ENCODE measurements at places on chromosomes 3 and 15. TPM values are rescaled to one million over a fixed set of nuclear protein-coding genes. Genes with fewer than 3 reads are reported as not detected.
A peak's percentile ranks its signal among the peaks of the same experiment; 100 is the strongest.

Gene LARP6
- total RNA-seq, result 18.9 TPM

DNA sequence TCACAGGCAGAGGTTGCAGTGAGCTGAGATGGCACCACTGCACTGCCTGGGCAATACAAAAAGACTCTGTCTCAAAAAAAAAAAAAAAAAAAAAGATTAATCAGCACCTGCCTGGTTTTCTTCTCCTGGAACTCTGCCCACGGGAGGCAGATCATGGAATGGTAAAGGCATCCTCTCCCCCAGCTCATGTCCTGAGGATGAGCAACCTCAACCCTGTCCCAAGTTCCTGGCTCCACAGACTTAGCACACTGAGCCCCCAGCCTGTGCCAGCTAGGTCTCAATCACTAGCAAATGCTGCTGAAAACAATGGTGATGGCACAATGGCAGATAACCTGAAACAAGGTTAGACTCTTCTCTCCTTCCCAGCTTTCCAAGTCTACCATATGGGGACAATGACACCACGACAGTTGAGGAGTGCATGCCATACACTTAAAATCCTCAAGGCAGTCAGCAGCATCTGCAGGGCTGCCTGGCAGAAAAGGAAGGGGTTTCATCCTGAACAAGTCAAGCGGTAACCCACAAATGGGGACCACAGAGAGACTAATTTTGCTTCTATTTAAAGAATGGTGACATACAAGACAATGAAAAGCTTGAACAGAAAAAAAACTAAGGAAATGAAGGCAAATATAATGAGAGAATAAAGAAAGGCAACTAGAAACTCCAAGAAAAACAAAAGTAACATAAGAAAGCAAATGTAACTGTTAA lies 4.8 kb downstream of the CLN6 start:
- no peak overlapping the region for H3K4me3 ChIP-seq
- H3K36me3 ChIP-seq, result peaks cover 35% of the 10 kb centered on the region
- H3K4me1 ChIP-seq, result peaks cover 12% of the 10 kb centered on the region
- no peak overlapping the region for H3K27ac ChIP-seq
- no peak for DNase-seq

Gene LINGO1
- 42.6 TPM for total RNA-seq

DNA sequence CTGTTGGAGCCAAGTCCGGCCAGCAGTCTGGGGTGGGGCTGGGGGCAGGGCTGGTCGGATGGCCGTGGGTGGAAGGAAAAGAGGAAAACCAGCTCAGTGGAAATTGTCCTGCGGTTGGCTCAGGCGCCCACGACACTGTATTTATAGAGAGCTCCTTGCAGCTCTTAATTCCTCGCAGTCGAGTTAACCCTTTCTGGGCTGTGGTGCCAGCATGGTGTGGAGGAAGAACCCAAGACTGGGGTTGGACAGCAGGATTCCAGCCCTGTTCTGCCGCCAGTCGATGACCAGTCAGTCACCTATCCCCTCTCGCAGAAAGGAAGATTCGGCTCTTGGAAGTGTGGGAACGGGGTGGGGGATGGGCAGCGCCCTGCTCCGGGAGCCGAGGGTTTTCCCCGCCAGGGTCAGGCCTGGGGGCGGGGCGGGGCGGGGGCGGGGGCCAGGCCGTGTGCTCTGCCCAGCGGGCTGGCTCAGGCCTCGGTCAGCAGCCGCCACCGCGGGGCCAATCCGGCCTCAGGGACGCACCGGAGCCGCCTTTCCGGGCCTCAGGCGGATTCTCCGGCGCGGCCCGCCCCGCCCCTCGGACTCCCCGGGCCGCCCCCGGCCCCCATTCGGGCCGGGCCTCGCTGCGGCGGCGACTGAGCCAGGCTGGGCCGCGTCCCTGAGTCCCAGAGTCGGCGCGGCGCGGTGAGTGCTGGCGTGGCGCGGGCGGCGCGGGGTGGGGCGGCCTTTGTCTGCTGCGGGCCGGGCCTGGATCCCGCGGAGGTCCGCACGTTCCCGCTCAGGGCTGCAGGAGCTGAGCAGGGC lies at the start of gene CD276:
Gene CD276 (plus strand): TSS at position 607 of the 804 bp plus-strand sequence. CDS start 15,257 bp downstream, outside the sequence.
- peak; percentile 82 for DNase-seq
- peak within 1 kb of the TSS; percentile 82 for H3K4me3 ChIP-seq
- H3K27me3 ChIP-seq, result no peaks in the 10 kb centered on the region
- H3K4me1 ChIP-seq, result no peaks in the 10 kb centered on the region
- H3K36me3 ChIP-seq, result no peaks in the 10 kb centered on the region

- no peaks in the 10 kb centered on the region for H3K36me3 ChIP-seq
- peaks cover 6% of the 10 kb centered on the region for H3K4me1 ChIP-seq
- H3K27ac ChIP-seq, result no peak overlapping the region
- no peak for DNase-seq
- no peak overlapping the region for H3K4me3 ChIP-seq
These were observed 14.3 kb downstream of the DUOX2 start for GRCh38 chr15:45099549-45100165.

GRCh38 chr3:111035902-111036301 lies 35.7 kb upstream of the NECTIN3 start:
- H3K27me3 ChIP-seq, result no peaks in the 10 kb centered on the region
- no peak for DNase-seq
- no peak overlapping the region for H3K4me3 ChIP-seq
- H3K27ac ChIP-seq, result no peak overlapping the region
- H3K4me1 ChIP-seq, result no peaks in the 10 kb centered on the region
- H3K36me3 ChIP-seq, result peaks cover 20% of the 10 kb centered on the region

DNA sequence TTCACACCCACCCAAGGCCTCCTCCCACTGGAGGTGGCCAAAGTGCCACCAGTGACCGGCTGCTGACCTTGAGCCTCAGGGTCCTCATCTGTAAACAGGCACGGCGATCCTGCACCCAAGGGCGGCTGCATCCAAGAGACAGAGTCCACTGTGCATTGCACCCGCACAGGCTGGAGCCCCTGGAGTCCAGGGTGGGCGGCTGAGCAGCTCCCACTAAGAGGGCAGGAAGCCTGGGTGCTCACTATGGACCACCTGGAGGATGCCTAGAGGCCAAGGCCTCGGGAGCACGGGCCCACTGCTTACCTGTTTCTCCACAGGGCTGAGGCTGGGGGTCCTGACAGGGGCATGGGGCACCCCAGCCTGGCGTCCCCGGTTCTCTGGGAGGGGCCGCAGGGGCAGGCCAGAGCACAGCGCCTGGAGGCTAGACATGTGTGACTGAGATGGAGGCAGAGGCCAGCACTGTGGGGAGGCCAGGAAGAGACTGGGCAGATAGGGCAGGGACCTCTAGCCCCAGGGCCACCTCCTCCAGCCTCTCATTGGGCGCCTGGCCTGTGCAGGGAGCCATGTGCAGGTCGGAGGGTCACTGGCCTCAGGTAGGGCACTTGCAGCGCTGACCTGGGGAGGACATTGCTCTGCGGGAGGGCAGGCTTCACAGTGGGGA lies at the start of gene UROC1:
Gene UROC1 (minus strand): TSS at position 483 of the 661 bp plus-strand sequence. CDS start 54 bp downstream, at position 429.
- no peaks in the 10 kb centered on the region for H3K27me3 ChIP-seq
- H3K4me3 ChIP-seq, result no peak within 1 kb of the TSS
- no peaks in the 10 kb centered on the region for H3K36me3 ChIP-seq
- H3K27ac ChIP-seq, result no peak within 1 kb of the TSS
- no peak for DNase-seq

- no peaks in the 10 kb centered on the region for H3K4me1 ChIP-seq
- peak; percentile 84 for DNase-seq
- H3K27ac ChIP-seq, result no peak overlapping the region
- no peaks in the 10 kb centered on the region for H3K27me3 ChIP-seq
These were observed 62.5 kb upstream of the ANKRD28 start for GRCh38 chr3:15860014-15860934.

Gene NDUFB4
- 217 TPM for total RNA-seq

Gene STARD5
- 2.4 TPM for total RNA-seq

GRCh38 chr3:80643421-80643820 lies 875.6 kb upstream of the ROBO1 start:
- H3K27me3 ChIP-seq, result no peaks in the 10 kb centered on the region
- DNase-seq, result no peak
- no peak overlapping the region for H3K4me3 ChIP-seq
- H3K36me3 ChIP-seq, result no peaks in the 10 kb centered on the region
- no peaks in the 10 kb centered on the region for H3K4me1 ChIP-seq
- H3K27ac ChIP-seq, result no peak overlapping the region

GRCh38 chr3:45929042-45929679 lies 14.1 kb upstream of the CXCR6 start:
- peaks cover 74% of the 10 kb centered on the region for H3K36me3 ChIP-seq
- H3K4me1 ChIP-seq, result no peaks in the 10 kb centered on the region
- H3K4me3 ChIP-seq, result no peak overlapping the region

GRCh38 chr15:90028376-90028944 lies 27.3 kb downstream of the ZNF710 start:
- H3K27me3 ChIP-seq, result no peaks in the 10 kb centered on the region
- no peak overlapping the region for H3K27ac ChIP-seq
- peaks cover 2% of the 10 kb centered on the region for H3K36me3 ChIP-seq
- peaks cover 4% of the 10 kb centered on the region for H3K4me1 ChIP-seq

GRCh38 chr3:44554626-44555592 lies at the start of gene ZKSCAN7:
Gene ZKSCAN7, plus strand, starts transcription at chr3:44555193. Its CDS starts 1,855 bp downstream, at chr3:44557048.
- H3K27me3 ChIP-seq, result no peaks in the 10 kb centered on the region
- H3K4me1 ChIP-seq, result no peaks in the 10 kb centered on the region
- peak; percentile 85 for DNase-seq

Gene PAQR5
- total RNA-seq, result 1.6 TPM

Gene SH3GL3
- total RNA-seq, result 11.0 TPM

DNA sequence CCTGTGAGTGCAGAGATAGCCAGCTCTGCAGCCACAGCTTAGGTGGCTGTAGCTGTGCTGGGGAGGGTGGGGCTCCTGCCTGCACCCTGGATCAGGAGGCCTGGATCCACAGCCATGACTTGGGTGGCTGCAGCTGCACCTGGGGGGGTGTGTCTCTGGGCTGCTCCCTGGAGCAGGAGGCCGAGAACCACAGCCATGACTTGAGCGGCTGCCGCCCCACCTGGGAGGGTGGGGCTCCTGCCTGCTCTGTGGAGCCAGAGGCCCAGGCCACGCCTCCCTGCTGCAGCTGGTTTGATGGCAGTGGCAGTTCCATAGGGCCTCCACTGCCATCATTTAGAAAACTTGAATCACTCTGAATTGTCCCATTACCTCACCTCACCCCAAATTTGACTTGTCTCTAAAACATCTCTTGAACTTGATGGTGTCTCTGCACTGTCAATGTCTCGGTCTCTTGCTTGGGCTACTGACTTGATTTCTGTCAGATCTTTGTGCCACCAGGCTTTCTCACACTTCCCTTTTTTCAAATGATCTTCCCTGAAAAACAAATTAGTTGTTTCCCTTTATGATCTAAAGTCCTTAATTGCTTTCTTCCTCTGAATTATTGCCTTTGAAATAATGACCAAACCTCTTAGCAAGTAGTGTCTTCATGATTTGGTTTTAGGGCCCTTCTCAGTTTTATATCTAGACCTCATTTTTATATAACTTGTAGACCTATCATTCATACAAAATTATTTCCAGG lies 313.2 kb upstream of the MME start:
- no peaks in the 10 kb centered on the region for H3K4me1 ChIP-seq
- no peaks in the 10 kb centered on the region for H3K36me3 ChIP-seq
- no peak overlapping the region for H3K27ac ChIP-seq
- H3K4me3 ChIP-seq, result no peak overlapping the region

DNA sequence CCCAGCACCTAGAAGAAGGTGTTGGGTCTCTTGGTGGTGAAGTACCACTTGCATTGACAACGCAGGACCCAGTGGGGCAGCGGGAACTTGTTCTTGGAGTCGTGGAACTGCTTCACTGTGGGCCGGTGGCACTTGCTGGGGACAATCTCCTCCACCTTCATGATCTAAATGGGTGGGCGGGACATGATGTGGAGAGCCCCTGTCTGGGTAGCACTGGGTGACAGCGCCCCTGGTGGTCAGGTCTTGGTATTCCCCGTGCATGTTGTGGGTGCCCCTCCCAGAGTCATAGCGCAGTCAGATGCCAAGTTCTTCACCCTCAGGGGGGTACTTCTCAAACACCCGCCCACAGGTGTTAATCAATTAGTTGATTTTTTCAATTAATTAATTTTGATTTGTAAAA lies 60.2 kb downstream of the AGBL1 start:
- H3K36me3 ChIP-seq, result peaks cover 8% of the 10 kb centered on the region
- no peaks in the 10 kb centered on the region for H3K4me1 ChIP-seq
- H3K4me3 ChIP-seq, result no peak overlapping the region

- H3K27ac ChIP-seq, result no peak overlapping the region
- H3K4me3 ChIP-seq, result no peak overlapping the region
- no peaks in the 10 kb centered on the region for H3K36me3 ChIP-seq
- DNase-seq, result no peak
- H3K4me1 ChIP-seq, result no peaks in the 10 kb centered on the region
These were observed 3.9 kb downstream of the RIOX2 start for GRCh38 chr3:97968376-97968775.

DNA sequence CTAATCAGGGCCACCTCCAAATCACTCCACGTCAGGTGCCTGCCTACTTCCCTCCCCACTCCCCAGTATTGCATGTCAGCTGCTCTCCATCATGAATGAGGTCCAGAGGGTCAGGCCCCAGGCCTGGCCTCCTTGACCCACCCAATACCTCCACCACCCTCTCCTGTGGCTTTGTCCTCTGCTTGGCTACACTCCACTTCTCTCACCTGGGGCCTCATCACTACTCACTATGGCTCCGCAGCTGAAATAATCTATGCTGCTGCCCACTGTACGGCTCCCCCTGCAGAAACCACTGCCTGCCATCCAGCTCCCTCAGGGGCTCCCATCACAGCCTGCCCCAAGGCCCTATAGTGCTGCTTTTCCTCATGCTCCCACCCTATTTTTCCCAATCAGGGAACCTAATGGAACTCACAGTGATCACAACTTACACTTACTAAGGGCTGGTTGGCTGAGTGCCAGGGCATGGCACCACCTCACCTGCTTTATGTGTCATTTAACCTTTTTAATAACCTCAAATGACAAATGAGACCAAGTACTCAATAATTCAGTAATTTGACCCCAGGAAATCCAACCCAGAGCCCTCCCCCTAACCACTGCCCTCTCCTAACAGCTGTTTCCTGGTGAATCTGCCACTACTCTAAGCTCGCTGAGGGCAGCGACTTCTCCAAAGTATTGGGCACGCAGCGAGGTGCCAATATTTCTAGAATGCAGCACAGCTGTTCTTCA lies 2.3 kb downstream of the GORASP1 start:
- 0 out of 2 replicates have a peak, but pooled peaks cover 4% of the 10 kb centered on the region for H3K27me3 ChIP-seq
- no peak overlapping the region for H3K27ac ChIP-seq
- DNase-seq, result no peak
- H3K4me3 ChIP-seq, result no peak overlapping the region

Gene GPR176
- total RNA-seq, result 132 TPM

- H3K27me3 ChIP-seq, result no peaks in the 10 kb centered on the region
- DNase-seq, result no peak
- H3K27ac ChIP-seq, result no peak overlapping the region
- no peak overlapping the region for H3K4me3 ChIP-seq
- peaks cover 2% of the 10 kb centered on the region for H3K4me1 ChIP-seq
- H3K36me3 ChIP-seq, result no peaks in the 10 kb centered on the region
These were observed 65.8 kb downstream of the IQSEC1 start for GRCh38 chr3:13007251-13007941.

- no peak overlapping the region for H3K4me3 ChIP-seq
- H3K4me1 ChIP-seq, result no peaks in the 10 kb centered on the region
- no peak for DNase-seq
- H3K27ac ChIP-seq, result no peak overlapping the region
- no peaks in the 10 kb centered on the region for H3K36me3 ChIP-seq
These were observed 34.7 kb downstream of the EPHB1 start for GRCh38 chr3:134829721-134830120.

GRCh38 chr3:9401986-9402385 lies 4.6 kb downstream of the SETD5 start:
- H3K4me1 ChIP-seq, result peaks cover 4% of the 10 kb centered on the region
- H3K36me3 ChIP-seq, result peaks cover 12% of the 10 kb centered on the region
- H3K4me3 ChIP-seq, result peak overlapping the region; percentile 46
- no peaks in the 10 kb centered on the region for H3K27me3 ChIP-seq

Gene RPL32
- 2,021 TPM for total RNA-seq

Gene SLC51B
- total RNA-seq, result not detected

Gene ATP13A5
- total RNA-seq, result not detected

Gene VPS8
- total RNA-seq, result 42.2 TPM
